Placental pericyte (primary cell): ENCODE measurements at places on chromosomes 12 and 14. TPM values are rescaled to one million over a fixed set of nuclear protein-coding genes. Genes with fewer than 3 reads are reported as not detected.

The ADGRD1 gene
- 3.5 TPM in 1 of 2 replicates, not detected in the other for total RNA-seq

The CHGA gene
- total RNA-seq = not detected in 2 replicates

The CFAP54 gene
- total RNA-seq = 2.2 and 4.6 TPM in 2 replicates

The ST8SIA1 gene
- under 0.01 TPM in 1 of 2 replicates, not detected in the other for total RNA-seq

The PIWIL1 gene
- total RNA-seq = not detected in 2 replicates

The PAX9 gene
- not detected in 2 replicates for total RNA-seq

The KCNC2 gene
- not detected in 2 replicates for total RNA-seq

The KSR2 gene
- not detected in 2 replicates for total RNA-seq
